ENCODE measurements at places on chromosomes 5 and 9.

- DNase-seq: no peak
These were observed 25.3 kb downstream of the PTGES2 start for GRCh38 chr9:128102196-128102595.

- no peak for DNase-seq
These were observed 120.6 kb downstream of the HMHB1 start for GRCh38 chr5:143932584-143932983.

- DNase-seq: no peak
These were observed 15.5 kb upstream of the SHB start for GRCh38 chr9:38084556-38084880.

- DNase-seq: no peak
These were observed 259.0 kb upstream of the IRX1 start for GRCh38 chr5:3336666-3337065.

- DNase-seq: no peak
These were observed 229.7 kb upstream of the PIK3R1 start for GRCh38 chr5:67985686-67986387.

- no peak for DNase-seq
These were observed 13.5 kb upstream of the TUSC1 start for GRCh38 chr9:25691786-25692185.

DNA sequence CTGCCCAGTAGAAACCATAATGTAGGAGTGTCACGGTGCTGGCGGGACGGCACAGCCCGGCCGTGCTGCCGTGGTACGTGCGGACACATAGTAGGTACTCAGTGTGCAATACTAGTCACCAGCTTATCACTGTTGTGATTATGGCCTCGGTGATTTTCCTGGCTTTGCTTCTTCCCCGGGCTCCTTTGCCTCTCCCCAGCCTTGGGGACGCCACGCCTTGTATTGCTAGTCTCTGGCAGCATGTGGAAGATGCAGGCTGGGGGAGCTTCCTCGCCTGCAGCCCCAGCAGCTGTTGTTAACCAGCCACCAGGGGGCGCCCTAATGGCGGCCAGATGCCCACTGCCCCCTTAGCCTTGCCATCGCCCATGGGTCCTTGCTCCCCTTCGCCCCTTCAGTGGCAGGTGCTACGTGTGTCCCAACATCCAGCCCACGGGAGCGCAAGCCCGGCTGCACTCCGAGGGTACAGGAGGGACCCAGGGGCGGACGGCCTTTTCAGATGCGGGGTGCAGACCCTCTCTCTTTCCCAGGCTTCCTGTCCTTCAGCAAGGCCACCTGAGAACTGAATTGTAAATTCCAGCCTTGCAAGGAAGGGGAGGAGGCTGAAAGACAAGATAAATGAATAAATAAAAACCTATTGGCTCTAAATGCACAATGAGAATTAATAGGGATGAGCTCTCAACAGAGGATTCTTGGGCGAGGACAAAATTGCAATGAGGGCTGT lies 8.0 kb downstream of the NTNG2 start:
- peak; percentile 68 for DNase-seq

DNA sequence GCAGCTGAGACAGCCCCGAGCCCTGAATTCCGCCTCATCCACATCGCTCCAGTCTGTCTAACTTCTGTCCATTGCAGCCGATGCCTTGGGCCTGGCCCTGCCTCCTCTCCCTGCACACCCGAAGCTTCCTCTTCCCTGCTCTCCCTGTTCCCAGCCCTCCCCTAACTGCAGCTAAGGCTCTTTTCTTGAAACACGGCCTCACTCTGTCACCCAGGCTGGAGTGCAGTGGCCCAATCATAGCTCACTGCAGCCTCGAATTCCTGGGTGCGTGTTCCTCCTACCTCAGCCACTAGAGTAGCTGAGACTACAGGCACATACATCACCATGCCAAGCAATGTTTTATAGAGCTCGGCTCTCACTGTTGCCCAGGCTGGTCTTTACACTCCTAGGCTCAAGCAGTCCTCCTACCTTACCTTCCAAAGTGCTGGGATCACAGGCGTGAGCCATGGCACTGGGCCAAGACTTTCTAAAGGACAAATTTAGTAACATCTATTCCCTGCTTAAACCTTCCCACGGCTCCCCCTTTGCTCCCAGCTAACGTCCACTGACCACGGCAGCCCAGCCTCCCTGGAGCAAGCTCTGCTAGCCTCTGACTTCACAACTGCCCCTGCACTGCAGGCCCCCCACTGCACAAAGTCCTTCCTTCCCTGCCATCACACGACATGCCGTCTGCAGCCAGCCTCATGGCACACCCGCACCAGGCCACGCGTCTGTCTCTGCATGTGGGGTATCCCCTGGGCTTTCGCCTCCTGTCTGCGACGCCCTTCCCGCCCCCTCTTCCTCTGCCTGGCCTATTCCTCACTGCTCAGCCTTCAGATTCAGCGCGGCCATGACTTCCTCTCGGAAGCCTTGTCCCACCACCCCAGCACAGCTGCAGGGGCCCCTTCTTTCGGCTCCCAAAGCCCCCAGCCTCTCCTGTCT lies 28.6 kb downstream of the LAMC3 start:
- DNase-seq: no peak

- DNase-seq: no peak
These were observed 162.8 kb downstream of the ENC1 start for GRCh38 chr5:74477761-74478160.

DNA sequence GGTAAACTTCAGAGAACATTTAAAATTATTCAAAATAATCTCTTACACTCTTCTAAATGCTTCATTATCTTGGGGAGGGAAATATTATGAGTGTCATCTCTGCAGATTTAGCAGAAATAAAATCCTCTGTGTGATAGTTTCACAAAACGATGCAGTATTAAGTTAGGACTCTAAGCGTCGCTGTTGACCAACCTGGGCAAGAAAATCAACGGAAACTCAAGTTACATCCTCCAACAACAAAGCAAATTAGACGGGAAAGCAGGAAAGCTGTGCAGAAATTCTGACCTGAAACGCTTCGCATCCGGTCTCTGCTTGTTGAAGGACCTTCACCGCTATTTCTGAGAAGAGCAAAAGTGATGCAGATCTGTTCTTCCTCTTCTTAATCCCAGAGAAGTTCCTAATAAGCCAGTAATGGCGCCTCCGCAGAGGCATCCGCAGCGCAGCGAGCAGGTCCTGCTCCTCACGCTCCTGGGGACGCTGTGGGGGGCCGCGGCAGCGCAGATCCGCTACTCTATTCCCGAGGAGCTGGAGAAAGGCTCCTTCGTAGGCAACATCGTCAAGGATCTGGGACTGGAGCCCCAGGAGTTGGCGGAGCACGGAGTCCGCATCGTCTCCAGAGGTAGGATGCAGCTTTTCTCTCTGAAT lies at the start of gene PCDHGA6:
Gene PCDHGA6 (plus strand): TSS at position 219 of the 645 bp plus-strand sequence. CDS start 193 bp downstream, at position 412.
- DNase-seq: no peak

Measured in germinal center (tissue), 1 donor.